Stimulated activated CD8-positive, alpha-beta memory T cell treated with anti-CD3 and anti-CD28 coated beads, Interleukin-4, amount 100 ng/mL, for 4 hours (primary cell): ENCODE measurements at places on chromosomes 2 and 18.

- DNase-seq = no peak
Measured at GRCh38 chr2:215354771-215355695, 43.2 kb downstream of the ATIC start.

DNA sequence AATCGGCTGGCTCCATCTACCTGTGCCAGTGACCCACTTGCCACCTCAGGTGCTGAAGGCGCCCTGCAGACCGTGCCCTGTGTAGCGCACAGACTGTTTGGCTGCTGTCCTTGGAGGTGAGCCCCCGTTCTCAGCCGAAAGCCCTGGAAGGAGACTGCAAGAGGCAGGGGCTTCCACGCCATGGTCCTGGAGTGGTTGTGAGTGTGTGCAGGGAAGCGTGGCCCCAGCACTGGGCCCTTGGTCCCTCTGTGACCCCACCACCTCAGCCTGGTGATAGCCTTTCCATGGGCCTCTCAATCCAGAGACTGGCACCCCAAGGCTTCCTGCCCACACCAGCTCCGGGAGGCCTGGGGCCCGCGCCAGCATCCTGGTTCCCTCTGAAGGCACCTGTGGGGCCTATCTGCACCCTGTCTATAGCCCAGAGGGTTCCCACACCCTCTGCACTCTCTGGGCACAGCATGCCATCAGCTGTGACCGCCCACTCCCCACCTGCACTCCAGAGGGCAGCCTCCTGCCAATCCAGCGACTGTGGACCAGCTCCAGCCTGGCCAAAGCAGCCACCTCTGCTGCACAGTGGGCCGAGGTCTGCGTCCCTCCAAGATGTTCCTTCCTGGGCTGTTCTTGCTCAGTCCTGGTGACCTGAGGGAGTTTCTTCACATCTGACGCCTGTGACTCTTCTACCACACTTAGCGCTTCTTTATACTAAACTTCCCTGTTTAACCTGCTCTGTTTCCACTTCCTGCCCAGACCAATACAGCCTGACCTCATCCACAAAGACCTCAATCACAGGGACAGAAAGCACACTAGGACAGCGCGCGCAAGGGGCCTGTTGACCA, 109.5 kb downstream of the EIPR1 start:
- no peak for DNase-seq

DNA sequence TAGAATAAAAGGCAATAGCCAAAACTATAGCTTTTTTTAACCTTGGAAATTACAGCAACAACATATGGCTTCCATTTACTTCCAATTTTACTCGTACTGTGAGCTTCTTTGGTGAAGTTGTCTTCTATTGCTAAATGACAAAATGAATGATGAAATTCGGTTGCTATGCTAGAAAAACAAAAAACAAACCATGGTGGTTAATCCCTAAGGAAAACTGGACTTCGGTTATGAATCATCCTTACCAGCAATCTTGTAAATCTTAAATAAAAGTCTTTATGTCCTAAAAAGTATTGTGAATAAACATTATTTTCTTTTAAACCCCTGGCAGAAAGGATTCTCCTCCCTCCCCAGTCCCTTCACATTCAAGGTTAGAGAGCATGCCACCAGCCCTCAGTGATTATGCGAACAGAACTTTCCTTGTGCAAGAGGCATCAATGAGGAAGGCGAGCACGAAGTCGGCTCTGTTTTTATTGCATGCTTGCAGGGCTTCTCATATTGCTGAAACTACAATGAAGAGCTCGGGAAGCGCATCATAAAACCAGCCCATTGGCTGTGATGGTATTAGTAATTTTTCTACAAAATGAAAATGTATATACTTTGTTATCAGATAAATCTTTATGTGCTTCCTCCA, 62.9 kb downstream of the ZNF521 start:
- no peak for DNase-seq

DNA sequence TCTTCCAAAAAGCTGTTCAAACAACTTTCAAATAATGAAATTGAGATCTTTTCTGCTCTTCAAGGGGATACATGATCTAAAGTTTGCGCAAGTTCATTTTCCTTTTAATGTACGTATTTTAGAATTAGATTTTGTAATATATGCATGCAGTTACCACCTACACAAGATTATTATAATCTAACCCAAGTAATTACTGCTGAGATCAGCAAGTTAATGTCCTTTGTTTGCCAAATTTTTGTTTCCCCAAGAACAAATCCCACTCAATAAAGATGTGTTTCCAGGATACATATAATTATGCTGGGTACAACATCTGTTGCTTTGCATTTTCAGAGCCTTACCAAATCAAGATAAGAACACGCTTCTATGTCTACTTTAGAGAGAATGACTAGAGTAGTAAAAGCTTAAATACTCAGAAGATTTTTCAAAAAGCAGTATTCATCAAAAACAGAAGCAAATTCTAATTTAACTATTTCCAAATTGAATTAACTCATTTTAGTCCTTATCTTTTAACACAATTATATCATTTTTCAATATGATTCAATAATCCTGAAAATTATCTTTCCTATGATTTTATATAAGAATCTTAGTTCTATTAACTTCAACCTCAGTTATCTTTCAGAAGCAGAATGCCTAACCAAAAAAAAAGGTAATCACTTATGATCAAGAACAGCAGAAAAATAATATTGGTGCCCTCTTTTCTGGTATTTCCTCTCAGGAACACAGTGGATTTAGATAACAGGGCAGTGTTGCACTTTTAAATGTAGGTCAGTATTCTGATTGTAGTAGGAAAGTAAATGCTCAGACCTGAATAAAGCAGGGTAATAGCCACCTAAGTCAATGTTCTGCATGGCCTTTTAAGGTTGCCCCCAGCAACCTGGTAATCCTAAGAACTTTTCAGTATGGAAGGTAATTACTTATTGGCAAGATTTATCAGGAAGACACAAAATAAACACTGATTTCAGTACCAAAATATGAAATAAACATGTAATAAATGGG, 28.0 kb downstream of the CERKL start:
- no peak for DNase-seq

DNA sequence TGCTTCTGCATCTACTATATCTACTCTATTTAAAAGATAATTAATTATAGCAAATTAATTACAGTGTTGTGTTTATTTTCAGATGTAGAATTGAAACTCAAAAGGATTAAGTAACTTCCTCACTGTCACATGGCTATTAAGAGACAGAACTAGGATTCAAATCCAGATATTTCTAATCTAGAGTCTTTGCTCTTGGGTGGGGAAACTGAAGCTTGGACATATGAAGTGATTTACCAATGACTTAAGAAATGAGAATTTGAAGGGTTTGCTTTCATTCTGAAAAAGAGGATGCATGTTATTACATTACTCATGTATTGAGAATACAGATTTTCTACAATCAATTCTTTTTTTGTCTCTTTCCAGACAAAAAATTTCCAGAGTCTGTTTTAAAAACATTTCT, 191.5 kb upstream of the SMAD7 start:
- DNase-seq = no peak

- no peak for DNase-seq
Measured at GRCh38 chr2:31651736-31652135, 71.0 kb upstream of the SRD5A2 start.

DNA sequence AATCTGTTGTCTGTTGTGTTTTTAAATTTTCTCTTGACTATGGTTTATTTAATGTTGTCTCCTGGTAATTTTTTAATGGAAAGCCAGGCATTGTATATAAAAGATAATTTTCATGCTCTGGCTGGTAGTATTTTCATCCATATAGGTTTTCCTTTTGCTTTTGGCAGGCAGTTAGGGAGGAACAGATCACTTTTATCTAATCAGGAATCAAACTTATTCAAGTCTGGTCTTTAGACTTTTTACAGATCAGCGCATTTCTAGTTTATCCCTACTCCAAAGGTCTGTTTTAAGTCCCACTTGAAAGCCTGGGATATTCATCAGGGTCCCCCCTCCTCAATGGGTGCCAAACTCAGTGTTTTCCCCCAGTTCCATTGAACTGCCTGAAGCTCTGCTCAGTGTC, 17.2 kb downstream of the PLB1 start:
- DNase-seq = no peak
